ENCODE measurements at places on chromosomes 3 and 15.

- H3K4me1 ChIP-seq = peaks cover 4% of the 10 kb centered on the region
- no peak for DNase-seq
- H3K36me3 ChIP-seq = no peaks in the 10 kb centered on the region
- H3K27me3 ChIP-seq = no peaks in the 10 kb centered on the region
- H3K4me3 ChIP-seq = no peak overlapping the region
- H3K27ac ChIP-seq = no peak overlapping the region
These were observed 173.6 kb upstream of the LYSMD4 start for GRCh38 chr15:99906793-99907192.

DNA sequence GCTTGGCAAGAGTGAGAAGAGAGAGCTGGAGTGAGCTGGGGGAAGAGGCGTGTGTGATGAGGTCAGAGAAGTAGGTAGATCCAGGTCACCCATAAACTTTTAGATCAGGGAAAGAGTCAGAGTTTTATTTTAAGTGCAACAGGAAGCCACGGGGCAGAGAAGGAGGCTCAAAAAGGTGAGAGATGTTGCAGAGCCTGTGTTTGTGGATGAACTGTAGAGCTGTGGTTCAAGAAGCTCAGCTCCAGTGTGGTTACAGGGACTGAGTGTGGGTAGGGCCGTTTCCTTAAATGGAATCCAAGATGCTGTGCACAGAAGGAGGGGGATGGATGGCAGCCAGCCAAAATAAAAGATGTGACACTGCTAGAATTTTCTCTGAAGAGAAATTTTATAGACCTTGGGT is 337.2 kb downstream of the SATB1 start:
- no peaks in the 10 kb centered on the region for H3K27me3 ChIP-seq
- no peak overlapping the region for H3K4me3 ChIP-seq
- no peaks in the 10 kb centered on the region for H3K4me1 ChIP-seq
- H3K36me3 ChIP-seq = no peaks in the 10 kb centered on the region
- H3K27ac ChIP-seq = no peak overlapping the region

DNA sequence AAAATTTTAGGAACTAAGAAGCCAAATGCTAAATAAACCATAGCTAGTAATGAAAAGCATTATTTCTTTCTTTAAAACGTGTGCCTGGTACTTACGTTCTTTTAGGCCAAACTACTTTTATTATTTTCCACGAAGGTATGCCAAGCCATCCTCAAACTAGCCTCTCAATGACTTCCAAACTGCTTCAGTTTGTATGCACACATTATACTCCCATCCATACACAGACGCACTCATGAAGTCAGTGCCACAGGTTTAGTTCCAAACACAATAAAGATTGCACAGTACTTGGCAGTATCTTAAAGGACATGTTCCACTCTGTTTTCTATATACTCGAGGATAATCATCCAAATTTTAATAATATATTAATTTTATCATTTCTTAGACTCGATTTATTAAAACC is 609.2 kb upstream of the ZNF385D start:
- H3K4me1 ChIP-seq = no peaks in the 10 kb centered on the region
- no peaks in the 10 kb centered on the region for H3K36me3 ChIP-seq
- no peak overlapping the region for H3K4me3 ChIP-seq
- DNase-seq = no peak
- no peak overlapping the region for H3K27ac ChIP-seq

DNA sequence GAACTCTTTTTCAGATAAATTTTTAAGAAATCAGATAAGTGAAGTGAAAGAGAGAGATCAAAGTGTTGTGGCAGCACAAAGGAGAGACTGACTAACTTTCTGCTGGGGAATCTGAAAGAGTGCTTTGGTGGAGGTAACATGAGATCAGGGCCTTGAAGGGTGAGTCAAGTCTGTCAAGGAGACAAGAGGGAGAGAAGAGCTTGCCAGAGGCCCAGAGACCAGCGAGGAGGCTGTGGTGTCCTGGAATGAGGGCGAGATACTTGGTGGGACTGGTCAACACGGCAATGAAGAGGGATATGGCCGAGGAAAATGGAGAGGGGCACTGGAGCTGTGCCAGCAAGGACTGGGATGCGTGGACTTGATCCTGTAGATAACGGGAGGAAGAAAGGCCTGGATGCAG is 4.6 kb downstream of the TADA3 start:
- H3K27ac ChIP-seq = no peak overlapping the region
- H3K36me3 ChIP-seq = peaks cover 5% of the 10 kb centered on the region
- peaks cover 8% of the 10 kb centered on the region for H3K4me1 ChIP-seq
- H3K4me3 ChIP-seq = no peak overlapping the region

DNA sequence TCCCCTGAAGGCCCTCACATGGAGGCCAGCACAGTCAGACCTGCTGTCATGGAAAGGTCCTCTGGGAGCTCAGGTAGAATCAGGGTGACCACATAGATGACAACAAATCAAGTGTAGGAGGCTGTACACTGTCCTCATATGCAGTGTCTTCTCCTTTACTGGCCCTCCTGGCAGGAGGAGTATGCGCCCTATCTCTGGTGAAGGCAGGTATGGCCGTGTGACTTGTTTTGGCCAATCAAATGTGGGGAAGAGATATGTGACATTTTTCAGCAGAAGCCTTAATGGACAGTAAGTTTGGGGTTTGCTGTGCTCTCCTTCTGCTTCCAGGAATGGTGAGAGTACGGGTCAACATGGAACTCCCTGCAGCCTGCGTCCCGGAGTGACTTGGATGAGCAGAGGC is 69.9 kb downstream of the RHCG start:
- H3K27me3 ChIP-seq = no peaks in the 10 kb centered on the region
- no peak for DNase-seq
- no peak overlapping the region for H3K4me3 ChIP-seq
- no peak overlapping the region for H3K27ac ChIP-seq
- no peaks in the 10 kb centered on the region for H3K36me3 ChIP-seq

GRCh38 chr3:161540594-161540993 is 44.0 kb downstream of the OTOL1 start:
- H3K27ac ChIP-seq = no peak overlapping the region
- no peak for DNase-seq
- H3K4me3 ChIP-seq = no peak overlapping the region
- no peaks in the 10 kb centered on the region for H3K36me3 ChIP-seq
- H3K4me1 ChIP-seq = no peaks in the 10 kb centered on the region

DNA sequence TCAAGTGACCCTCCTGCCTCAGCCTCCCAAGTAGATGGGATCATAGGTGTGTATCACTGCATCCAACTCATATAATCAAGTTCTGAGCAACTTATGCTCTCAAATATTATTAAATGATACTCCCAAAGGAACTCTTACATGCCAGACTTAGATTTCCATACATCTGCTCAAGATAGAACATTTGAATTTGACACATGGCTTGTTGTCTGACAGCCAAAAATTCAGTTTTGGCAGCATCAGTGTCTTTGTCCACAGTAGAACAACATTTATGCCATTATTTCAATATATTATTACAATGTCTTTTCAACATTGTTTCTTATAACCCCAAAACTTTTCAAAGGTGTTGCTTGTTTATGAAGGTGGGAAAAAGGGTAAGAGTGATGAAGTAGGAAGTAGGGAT is 116.2 kb downstream of the SUCNR1 start:
- DNase-seq = no peak
- H3K36me3 ChIP-seq = no peaks in the 10 kb centered on the region
- no peaks in the 10 kb centered on the region for H3K27me3 ChIP-seq
- no peak overlapping the region for H3K4me3 ChIP-seq
- H3K27ac ChIP-seq = no peak overlapping the region
- no peaks in the 10 kb centered on the region for H3K4me1 ChIP-seq

DNA sequence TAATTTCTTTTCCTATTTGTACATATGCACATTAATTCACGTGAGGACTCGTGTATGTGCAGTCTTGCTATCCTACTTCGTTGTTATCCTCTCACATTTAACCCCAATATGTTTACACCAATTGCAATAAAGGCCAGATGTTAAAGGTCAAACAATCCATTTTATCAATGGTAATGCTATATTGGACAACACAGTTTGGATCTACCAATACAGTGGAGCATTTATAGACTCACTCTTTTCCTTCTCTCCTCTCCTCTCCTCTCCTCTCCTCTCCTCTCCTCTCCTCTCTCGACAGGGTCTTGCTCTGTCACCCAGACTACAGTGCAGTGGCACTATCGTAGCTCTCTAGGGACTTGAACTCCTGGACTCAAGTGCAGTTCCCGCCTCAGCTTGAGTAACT is 324.0 kb downstream of the PTPRG start:
- H3K4me3 ChIP-seq = no peak overlapping the region
- no peaks in the 10 kb centered on the region for H3K36me3 ChIP-seq
- H3K27me3 ChIP-seq = no peaks in the 10 kb centered on the region
- no peaks in the 10 kb centered on the region for H3K4me1 ChIP-seq
- DNase-seq = no peak

DNA sequence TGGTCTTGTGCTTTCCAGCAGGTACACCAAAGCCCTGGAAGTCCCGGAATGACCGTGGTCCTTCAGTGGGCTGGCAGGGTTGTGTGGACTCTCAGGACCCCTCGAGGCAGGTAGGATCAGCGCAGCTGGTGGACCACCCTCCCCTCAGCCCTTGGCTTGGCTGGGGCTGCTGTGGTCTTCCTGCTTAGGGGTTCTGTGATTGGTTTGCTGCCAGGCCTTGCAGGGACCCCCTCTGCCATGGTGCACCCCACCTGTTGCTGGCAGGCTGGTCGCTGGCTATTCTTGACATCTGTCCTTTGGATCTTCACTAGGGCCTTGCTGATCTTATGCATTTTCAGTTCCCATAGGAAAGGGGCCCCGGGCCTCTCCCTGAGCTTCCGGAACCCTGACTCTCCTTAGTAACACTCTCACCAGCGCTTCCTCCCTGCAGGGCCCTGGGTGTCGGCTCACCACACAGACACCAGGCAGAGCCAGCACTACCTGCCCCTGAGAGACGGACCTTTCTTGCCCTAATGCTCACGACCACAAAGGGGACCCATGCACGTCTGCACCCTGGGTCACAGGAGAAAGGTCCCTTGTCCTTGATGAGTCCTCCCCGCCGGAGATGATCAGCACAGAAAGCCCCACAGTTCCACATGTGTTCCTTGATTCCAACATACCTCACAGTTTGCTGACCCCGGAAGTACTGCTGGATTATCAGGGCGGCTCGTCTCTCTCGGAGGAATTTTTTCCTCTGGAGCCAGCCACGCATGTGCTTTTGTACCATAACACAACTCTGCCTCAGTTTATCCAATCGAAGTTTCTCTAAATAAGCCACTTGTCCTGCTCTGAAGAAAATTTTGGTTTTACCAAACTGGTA is 51.7 kb downstream of the MYO5C start:
- no peak overlapping the region for H3K4me3 ChIP-seq
- H3K27me3 ChIP-seq = no peaks in the 10 kb centered on the region
- no peak overlapping the region for H3K27ac ChIP-seq
- H3K4me1 ChIP-seq = no peaks in the 10 kb centered on the region
- no peak for DNase-seq

DNA sequence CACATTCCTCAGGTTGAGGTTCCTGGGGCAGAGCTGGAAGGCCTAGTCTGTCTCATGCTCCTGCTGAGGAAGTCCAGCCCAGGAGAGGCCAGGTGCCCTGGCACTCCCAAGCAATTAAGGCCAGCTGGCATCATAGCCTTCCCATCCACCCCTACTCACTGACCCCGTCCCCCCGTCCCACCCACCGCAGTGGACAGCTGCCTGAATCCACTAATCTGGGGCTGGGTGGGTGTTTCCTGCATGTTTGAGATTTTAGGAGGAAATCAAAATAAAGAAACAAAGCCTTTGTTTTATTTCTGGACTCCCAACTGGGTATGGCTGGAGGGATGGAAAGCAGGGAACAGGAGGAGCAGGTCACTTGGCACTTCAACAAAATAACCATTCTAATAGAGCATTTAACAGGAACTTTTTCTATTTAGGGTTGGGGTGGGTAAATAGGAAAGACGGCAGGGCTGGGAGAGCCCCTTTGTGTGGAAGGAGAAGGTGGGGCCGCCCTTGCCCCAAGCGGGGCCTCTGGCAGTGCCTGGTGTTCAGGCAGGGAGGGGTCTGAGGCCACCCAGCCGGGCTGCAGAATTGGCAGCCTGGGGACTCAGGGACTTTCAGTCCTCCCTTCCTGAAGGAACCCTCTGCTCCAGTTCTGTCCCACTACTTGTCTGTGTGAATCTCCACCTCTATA is 8.5 kb downstream of the MRAS start:
- no peaks in the 10 kb centered on the region for H3K36me3 ChIP-seq
- no peak for DNase-seq
- H3K27ac ChIP-seq = no peak overlapping the region
- no peak overlapping the region for H3K4me3 ChIP-seq
- H3K4me1 ChIP-seq = peaks cover 4% of the 10 kb centered on the region

DNA sequence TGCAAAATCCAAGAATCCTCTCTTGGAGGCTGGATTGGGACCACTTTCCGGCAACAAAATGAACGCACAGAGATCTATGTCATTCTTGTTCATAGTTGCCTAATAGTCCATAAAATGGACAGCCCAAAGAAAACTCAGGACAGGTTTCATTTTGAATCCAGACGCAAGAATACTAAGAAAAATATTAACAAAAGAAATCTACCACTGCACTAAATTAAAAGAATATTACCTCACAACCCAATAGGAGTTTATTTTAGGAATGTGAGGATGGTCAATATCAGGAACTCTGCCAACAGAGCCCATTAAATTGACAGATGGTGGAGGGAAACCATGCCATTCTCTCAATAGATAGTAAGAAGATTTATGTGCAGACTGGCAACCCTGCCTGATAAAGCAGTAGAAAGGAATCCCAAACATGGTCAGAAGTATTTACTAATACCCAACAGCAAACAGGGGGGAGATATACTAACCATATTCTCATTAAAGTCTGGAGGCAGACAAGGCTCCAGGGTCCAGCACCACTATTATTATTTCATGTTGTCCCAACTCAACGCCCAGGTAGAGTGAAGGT is 127.6 kb downstream of the SMAD6 start:
- DNase-seq = no peak
- H3K36me3 ChIP-seq = no peaks in the 10 kb centered on the region
- no peak overlapping the region for H3K27ac ChIP-seq
- no peaks in the 10 kb centered on the region for H3K27me3 ChIP-seq

- H3K36me3 ChIP-seq = no peaks in the 10 kb centered on the region
- no peak overlapping the region for H3K4me3 ChIP-seq
- DNase-seq = no peak
- H3K27me3 ChIP-seq = no peaks in the 10 kb centered on the region
These were observed 210.4 kb downstream of the TP63 start for GRCh38 chr3:189841473-189842205.

GRCh38 chr3:124372775-124373174 is 357.5 kb upstream of the UMPS start:
- no peak overlapping the region for H3K27ac ChIP-seq
- DNase-seq = no peak
- no peaks in the 10 kb centered on the region for H3K36me3 ChIP-seq
- H3K4me3 ChIP-seq = no peak overlapping the region
- no peaks in the 10 kb centered on the region for H3K27me3 ChIP-seq
- no peaks in the 10 kb centered on the region for H3K4me1 ChIP-seq
